Vagina (tissue), 2 donors: ENCODE measurements at places on chromosomes 3 and 15.

- no peak for DNase-seq
Observed at GRCh38 chr3:175094344-175094743, 235.2 kb downstream of the NAALADL2 start.

DNA sequence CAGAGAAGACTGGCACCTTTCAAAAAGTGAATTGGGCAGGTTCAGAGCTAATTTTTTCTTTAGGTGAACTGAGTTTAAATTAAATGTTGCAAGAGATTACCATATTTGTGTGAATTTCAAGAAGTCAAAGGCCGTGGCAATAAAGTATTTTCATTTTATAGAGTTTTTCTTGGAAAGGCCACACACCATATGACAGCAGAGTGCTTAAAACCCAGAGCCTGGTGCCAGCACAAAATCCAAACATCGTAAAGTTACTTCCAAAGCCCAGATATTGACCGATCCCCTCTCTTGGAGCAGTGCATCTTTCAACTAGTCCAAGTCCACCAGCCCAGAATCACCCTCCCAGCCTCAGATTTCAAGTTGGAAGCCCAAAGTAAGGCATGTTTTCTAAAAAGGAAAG is 164.5 kb downstream of the VGLL4 start:
- DNase-seq, result no peak

DNA sequence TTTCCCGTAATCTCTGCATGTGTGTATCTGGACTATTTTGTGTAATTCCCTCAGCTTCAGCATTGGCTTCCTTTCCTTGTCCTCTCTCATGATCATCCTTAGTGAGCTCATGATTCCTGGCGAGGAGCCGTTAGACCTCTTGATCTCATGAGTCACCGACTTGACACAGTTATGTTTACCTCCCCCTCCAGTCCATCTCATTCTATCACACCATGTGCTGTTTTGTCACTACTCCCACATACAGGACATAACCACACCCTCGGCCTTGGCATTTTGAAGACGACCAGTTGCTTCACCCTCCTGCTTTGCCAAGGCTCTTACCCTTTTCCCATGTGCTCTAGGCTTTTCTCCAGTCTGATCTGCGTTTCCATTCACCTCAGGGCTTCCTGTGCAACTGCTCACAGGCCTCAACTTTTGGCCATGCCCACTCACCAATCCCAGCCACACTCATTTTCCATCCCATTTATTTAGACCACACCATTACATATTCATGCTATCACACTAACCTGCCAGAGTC is 41.5 kb downstream of the CP start:
- DNase-seq, result no peak

DNA sequence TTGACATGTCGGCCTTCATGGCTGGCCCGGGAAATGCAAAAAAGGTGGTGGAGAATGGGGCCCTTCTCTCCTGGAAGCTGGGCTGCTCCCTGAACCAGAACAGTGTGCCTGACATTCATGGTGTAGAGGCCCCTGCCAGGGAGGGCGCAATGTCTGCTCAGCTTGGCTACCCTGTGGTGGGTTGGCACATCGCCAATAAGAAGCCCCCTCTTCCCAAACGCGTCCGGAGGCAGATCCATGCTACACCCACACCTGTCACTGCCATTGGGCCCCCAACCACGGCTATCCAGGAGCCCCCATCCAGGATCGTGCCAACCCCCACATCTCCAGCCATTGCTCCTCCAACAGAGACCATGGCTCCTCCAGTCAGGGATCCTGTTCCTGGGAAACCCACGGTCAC is 23.1 kb upstream of the BSN start:
- DNase-seq, result no peak

DNA sequence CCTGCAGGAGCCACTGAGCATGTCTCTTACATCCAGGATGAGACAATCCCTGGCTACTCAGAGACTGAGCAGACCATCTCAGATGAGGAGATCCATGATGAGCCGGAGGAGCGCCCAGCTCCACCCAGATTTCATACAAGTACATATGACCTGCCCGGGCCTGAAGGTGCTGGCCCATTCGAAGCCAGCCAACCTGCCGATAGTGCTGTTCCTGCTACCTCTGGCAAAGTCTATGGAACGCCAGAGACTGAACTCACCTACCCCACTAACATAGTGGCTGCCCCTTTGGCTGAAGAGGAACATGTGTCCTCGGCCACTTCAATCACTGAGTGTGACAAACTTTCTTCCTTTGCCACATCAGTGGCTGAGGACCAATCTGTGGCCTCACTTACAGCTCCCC is 6.2 kb downstream of the MAP1A start:
- DNase-seq, result no peak

- DNase-seq, result no peak
Observed at GRCh38 chr3:120326784-120327183, 22.4 kb downstream of the LRRC58 start.
